NCI-H1092 (cell line): ENCODE measurements at places on chromosomes 4 and X.

- DNase-seq, result no peak
Measured at GRCh38 chrX:47723689-47724088, 64.7 kb upstream of the UXT start.

DNA sequence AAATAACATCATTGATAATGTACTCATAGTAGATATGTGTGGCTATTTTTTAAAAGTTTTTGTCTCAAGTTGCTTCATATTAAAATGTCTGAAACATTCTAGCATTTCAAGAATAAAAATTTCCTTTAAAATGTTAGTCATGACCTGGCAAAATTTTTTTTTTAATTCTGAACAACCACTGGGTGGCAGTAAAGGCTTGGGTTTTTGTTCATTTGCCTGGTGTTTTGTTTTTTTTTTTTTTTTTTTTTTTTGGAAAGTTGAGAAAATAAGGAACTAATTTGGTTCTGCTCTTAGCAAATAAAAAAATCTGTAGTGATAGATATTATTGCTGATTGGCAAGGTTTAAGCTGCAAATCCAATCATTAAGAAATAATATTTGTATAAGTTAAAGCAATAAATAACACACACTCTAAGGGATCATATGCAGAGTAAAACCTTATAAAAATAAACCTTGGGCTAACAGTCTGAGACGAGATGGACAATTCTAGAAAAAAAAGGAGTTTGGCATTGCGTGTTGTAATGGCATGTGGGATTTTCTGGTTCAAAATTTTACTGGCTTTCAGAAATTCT, 81.4 kb downstream of the CEP44 start:
- DNase-seq, result peak; percentile 34

GRCh38 chr4:68797618-68798017, 18.2 kb upstream of the UGT2B10 start:
- DNase-seq, result no peak

DNA sequence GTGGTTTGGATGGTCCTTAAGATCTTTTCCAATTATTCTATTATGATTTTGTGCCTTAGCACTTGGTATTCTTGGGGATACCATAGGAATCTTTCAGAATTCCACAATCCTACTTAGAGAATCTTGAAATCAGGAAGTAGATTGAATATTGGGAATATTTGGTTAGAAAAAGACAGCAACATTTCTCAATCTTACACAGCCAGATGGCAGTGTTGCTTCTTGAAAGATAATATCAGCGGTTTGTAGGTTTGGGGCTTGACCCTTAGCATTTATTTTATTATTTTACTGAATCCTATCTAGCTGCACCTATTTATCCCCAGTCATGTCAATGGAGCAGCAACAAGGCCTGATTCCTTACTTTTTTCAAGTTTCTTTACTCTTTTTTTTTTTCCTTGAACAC, 28.6 kb downstream of the MAGEB1 start:
- DNase-seq, result no peak

- no peak for DNase-seq
Measured at GRCh38 chrX:132294776-132295495, 75.7 kb upstream of the RAP2C start.

DNA sequence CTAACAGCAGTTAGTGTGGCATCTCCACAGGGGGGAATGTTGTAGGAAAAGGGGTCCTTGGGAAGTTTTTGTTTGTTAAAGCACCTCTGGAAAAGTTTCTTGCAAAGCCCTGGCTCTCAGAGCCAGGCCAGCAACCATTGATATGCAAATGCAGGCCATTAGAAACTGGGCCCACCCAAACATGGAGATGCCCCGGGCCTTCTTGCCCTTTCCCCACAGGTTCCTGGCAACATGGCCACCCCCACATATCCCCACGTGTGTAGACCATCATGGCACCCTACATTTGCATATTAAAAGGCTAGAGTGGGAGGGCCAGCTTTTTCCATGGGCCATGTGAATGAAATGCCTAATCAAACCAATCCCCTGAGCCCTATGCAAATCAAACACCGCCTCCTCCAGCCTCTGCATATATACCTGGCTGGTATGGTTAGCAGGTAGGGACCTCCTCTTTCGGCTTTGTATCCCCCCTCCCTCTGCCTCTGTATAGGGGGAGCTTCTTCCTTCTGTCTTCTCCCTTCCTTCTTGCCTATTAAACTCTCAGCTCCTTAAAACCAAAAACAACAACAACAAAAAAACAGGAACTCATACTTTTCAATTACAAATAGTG, 44.0 kb upstream of the ZCCHC13 start:
- DNase-seq, result no peak

DNA sequence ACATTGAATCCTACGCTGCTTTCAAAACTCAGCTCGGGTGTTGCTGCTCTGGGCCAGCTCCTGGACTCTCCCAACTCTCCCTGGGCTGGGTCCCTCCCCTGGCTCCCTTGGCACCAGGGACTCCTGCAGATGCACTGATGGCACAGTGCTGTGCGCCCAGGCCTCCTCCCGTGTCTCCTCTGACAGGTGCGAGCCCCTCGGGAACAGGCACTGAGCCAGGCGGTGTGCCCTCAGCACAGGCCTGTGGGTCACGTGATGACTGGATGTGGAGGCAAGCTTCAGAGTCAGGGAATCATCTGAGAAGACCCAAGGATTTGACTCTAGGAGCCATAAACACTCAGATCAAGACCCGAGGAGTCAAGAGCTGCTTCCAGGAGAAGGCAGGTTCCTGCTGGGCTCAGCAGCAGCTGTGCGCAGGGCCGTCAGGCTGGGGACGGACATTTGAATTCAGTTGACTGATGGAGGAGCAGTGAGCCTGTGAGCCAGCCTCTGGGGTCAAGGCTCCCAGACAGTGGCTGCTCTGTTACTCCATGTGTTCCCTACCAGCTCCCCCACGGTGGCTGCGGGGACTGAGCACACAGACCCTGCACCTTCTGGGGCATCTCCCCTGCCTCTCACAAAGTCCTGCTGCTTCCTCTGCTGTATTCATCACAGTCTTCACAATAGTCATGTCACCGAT, 33.0 kb downstream of the NAT8L start:
- DNase-seq, result peak; percentile 43

DNA sequence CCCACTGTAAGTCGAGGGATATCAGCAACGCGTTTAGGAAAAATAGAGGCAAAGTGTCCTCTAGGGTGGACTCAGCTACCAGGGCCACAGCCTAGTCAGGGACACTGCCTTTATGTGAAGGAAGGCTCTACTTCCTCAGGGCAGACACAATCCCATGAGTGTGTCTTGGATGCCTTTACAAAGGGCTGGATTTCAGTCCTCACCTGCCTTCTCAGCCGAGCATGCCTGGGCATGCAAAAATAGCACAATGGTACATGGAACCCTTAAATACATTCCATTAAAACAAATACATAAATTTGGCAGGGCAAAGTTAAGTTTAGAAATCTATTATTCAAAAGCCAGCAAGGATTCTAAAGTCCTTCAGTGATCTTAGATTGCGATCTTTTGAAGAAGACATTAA, 51.1 kb downstream of the DMD start:
- no peak for DNase-seq

GRCh38 chr4:79367096-79367495, 40.9 kb downstream of the GK2 start:
- DNase-seq, result no peak

DNA sequence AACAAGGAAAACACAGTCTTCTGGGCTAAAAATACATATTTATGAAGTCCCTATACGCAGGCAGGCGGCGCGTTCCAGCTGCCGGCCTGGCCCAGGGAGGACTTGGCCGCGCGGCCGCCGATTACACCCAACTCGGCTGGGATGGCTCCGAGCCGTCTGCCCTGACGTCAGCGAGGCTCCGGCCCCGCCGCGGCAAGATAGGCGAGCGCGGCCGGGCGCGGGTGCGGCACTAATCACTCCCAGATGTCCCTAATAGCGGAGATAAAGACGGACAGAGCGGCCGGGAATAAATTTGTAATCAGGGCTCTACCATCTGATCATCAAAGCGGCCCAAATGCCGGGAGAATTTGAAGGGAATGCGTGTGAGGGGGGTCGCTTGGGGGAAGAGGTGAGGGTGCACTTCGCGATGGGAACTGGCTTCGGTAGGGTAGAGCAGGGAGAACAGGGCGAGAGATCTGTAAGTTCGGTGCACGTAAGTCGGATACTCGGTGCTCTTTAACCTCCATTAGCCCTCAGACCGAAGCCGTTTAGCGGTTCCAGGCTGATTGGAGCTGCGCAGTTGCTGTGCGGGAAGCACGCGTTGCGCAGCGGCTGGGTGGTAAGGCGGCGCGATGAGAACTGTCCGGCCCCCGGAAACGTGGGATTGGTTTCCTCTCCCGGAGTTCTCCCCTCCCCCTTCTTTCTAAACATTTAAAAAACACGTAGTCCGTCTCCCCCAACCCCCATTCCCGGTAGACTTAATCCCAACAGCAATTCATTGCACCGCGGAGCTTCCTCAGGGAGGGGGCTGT, 7.7 kb downstream of the HAND2 start:
- no peak for DNase-seq

GRCh38 chrX:132757066-132757623, 201.3 kb downstream of the HS6ST2 start:
- DNase-seq, result no peak
